ENCODE measurements at places on chromosomes 2 and 18.

GRCh38 chr2:217065695-217066405, 206.0 kb upstream of the TNP1 start:
- DNase-seq: no peak

- DNase-seq: no peak
These were observed 21.3 kb downstream of the FBLN7 start for GRCh38 chr2:112159454-112159921.

DNA sequence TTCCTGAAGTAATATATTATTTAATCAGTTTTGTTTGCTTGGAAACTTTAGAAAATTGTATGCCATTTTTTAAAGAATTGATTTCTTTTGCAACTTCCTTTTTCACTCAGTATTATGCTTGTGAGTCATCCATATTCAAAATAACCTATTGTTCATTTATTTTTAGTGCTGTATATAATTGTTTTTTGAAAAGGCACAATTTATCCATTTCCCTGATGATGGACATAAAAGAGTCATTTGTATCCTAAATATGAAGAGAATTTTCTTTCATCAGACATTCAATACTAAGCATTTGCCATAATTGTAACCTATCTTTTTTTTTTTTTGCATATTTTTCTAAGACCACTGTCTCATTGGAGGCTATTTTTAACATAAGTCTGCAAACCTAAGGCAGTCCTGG, 134.1 kb upstream of the SERPINE2 start:
- DNase-seq: no peak

GRCh38 chr2:1170241-1170640, 219.6 kb downstream of the SNTG2 start:
- DNase-seq: no peak

DNA sequence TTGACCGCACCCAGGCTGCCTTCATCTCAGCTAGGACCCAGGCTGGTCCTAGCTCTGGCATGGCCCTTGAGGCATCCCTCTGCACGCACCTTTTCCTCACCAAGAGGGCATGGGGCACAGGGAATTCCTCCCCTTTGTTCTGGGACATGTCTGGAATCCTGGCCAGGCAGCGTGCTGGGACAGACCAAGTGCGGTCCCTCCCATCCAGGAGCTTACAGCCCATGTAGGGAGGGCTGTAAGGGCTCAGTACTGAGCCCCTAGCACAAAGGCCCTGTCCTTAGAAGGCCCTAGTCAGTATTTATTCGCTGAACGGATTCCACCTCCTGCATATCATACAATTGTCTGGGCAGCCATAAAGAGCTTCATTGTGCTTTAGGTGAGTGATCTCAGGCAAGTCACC, 3.0 kb downstream of the TMEM37 start:
- DNase-seq: no peak

DNA sequence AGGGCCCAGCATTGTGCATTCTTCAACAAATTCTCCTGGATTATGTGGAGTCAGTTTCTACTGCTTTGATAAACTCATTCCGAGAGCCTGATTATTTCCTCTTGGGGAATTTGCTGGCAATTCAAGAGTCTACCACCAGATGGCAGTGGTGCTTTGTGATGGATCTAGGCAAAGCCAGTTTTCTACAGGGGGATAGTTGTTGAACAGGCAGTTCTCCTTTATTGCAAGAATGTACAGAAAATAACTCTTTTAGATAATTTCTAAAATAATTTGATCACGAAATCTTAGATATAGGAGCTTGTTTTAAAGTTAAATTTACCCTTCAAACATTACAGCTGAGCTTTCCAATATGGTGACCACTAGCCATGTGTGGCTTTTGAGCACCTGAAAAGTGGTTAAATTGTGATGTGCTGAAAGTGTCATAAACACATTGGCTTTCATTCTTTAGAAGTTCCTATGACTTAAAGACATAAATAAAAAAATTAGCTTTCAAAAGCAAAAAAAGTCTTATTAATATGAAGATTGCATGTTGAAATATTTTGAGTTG, 66.7 kb upstream of the HAAO start:
- peak; percentile 9 for DNase-seq

- no peak for DNase-seq
These were observed 115.4 kb downstream of the ACAA2 start for GRCh38 chr18:49697757-49698524.

DNA sequence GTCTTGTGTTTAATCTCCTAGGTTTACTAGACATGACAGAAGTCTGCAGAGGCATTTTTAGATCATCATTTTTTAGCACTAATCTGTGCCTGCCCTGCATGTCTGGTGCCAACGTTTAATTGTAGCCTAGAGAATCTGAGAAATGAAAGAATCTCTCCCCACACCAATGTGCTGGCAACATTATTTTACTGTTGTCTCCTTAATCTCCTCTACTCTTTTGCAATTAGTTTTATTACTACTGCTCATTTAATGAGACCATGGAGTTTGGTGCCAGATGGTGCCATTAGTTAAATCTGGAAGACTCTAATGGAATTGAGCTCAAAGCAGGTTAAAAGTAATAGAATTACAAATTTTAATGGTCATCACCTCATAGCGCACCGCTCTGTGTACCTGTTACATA, 4.0 kb upstream of the SPP2 start:
- DNase-seq: no peak

GRCh38 chr2:176626796-176627195, 357.6 kb downstream of the MTX2 start:
- no peak for DNase-seq

Data from stimulated activated naive CD4-positive, alpha-beta T cell treated with Interleukin-2 at 50 U/mL for 16 hours (primary cell).